ENCODE measurements at places on chromosomes 1 and 21.
A peak's percentile ranks its signal among the peaks of the same experiment; 100 is the strongest.

DNA sequence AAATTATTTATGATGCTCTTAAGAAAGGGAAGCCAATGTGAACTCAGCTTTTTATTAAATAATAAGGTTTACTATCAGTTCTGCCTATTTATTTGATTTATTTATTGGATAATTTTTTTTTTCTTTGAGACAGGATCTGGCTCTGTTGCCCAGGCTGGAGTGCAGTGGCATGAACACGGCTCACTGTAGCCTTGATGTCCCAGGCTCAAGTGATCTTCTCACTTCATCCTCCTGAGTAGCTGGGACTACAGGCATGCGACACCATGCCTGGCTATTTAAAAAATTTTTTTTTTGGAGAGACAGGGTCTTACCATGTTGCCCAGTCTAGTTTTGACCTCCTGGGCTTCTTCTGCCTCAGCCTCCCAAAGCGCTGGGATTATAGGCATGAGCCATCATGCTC is 21.0 kb upstream of the DNAJC28 start:
- no peak for DNase-seq

DNA sequence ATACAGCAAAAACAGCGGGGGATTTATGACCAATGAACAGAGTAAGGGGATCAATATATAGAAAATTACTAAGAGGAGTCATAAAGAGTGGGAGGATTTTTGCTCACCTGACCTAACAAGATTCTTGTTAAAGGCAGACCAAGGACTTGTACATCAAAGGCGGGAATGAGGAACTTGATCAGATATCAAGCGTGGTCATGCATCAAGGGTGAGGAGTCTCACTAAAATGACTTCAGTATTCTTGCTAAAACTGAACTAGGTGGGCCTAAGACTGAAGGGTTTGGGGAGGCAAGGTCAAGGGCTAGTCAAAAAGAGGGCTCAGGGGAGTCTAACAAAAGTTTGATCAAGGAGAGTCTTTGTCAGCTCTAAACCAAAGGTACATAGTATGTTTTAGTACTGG is 2.1 kb downstream of the MOV10 start:
- DNase-seq: no peak

GRCh38 chr1:12778907-12779306 is 5.4 kb downstream of the PRAMEF12 start:
- DNase-seq: no peak

- DNase-seq: no peak
Observed at GRCh38 chr1:168374566-168374965, 93.9 kb downstream of the TBX19 start.

DNA sequence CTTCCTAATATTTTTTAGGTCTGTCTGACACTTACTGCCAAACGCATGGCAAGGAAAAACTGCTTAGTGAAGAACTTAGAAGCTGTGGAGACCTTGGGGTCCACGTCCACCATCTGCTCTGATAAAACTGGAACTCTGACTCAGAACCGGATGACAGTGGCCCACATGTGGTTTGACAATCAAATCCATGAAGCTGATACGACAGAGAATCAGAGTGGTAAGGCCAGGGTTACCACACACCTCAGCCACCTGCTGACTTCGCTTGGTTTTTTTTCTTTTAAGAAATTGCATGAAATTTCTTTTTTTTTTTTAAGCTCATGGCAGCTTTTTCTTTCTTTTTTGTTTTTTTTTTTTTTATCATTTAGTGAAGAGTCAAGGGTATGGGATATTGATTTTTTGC is 17.2 kb downstream of the ATP1A1 start:
- no peak for DNase-seq

DNA sequence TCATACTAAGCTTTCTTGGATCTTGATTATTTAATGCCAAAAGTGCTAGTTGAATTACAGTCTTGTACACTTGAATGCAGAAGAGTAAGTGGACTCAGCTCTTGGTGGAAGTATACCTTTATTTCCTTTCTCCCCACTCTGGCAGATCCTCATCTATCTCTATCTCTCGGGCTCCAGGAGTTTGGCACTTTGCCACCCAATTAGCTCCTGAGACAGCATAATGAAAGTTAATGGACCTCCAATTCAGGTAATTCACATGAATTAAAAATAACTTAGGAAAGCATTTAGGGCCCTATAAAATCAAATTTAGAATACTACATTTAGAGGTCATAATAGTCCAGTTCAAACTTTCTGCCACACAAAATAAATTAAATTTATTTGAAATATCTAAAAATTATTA is 67.4 kb downstream of the OLFM3 start:
- no peak for DNase-seq

GRCh38 chr1:2999571-2999970 is 21.7 kb upstream of the ACTRT2 start:
- no peak for DNase-seq

- DNase-seq: no peak
Observed at GRCh38 chr1:147598621-147599361, 57.5 kb downstream of the BCL9 start.

- no peak for DNase-seq
Observed at GRCh38 chr1:41519667-41520066, 35.2 kb upstream of the EDN2 start.

GRCh38 chr21:43190951-43191350 is 22.1 kb downstream of the CRYAA start:
- no peak for DNase-seq

- DNase-seq: peak; percentile 8
Observed at GRCh38 chr1:247448107-247448791, 9.7 kb downstream of the OR2B11 start.

DNA sequence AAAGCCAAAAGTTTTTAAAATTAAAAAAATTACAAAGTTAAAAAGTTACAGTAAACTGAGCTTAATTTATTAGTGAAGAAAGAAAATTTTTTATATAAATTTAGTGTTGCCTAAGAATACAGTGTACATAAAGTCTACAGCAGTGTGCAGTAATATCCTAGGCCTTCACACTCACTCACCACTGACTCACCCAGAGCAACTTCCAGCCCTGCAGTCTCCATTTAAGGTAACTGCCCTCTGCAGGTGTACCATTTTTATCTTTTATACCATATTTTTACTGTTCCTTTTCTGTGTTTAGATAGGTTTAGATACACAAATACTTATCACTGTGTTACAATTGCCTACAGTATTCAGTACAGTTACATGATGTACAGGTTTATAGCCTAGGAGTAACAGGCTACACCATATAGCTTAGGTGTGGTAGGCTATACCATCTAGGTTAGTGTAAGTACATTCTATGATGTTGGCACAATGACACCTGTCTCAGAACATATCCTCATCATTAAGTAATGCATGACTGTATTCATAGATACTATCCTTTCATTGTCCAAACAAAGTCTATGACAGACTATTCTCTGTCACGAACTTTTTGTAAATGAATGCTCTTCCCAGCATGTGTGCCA is 78.6 kb upstream of the PBX1 start:
- no peak for DNase-seq

DNA sequence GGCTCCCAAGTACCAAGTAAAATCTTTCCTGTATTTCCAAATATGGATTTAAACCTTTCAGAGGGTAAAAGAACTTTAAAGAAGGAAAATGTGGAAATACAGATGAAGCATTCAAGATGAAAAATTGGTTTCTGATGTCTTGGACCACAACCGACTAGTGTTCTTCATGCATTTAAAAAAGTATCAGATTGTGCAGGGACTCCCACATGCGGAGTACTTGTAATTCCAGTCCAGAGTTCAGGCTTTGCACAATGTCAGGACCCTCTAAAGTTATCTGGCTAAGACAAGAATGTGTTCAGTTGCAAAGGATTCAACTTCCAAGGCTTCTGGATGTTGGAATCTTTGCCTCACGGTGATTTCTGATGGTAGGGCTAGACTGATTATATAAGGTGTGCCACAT is 66.7 kb downstream of the RGL1 start:
- DNase-seq: no peak
